ENCODE measurements at places on chromosomes 13 and 19. TPM values are rescaled to one million over a fixed set of nuclear protein-coding genes. Genes with fewer than 3 reads are reported as not detected.

Gene ATP1A3
- 3.2 TPM for total RNA-seq

Gene ZIK1
- 6.9 TPM for total RNA-seq

Gene CEACAM8
- total RNA-seq = not detected

Gene ZNF135
- 1.4 TPM for total RNA-seq

Gene ZNF763
- 2.9 TPM for total RNA-seq

Gene CPB2
- not detected for total RNA-seq

- no peak for DNase-seq
Observed at GRCh38 chr13:48962281-48962680, 13.4 kb upstream of the FNDC3A start.

DNA sequence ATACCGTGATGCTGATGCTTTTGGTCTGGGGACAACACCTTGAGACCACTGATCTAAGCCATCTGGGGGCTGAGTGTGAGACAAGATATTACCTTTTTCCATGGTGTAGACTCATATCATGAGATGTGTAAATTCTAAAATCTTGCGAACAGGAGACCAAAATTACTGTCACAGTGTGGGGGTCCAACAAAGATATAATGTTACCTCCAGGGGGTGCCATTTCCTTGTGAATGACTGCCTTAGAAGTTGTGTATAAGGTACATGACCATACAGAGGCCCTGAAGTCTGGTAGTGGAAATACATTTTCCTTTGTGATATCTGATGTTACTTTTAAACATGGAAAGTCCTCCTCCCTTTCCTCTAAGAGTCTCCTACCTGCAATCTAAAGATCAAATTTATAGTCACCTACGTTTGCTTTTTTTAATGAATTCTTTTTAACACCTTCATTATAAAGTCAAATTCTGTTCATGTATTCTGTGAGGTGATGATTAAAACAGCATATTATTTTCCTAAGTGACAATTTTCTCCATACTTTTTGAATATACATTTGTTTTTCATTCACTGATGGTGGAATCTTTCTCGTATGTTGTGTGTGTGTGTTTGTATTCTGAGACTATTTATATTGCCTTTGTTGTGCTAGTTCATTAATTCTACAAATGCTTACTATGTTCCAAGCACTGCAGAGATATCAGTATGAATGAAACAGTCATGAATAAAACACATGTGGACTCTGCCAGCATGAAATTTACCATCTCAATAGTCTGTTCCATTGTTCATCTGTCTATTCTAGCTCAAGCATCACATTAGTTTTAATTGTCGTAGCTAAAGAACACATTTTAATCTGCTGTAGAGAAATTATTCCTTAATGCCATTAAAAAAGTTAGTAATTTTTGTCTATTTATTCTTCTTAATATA, 113.7 kb downstream of the RFC3 start:
- DNase-seq = no peak

DNA sequence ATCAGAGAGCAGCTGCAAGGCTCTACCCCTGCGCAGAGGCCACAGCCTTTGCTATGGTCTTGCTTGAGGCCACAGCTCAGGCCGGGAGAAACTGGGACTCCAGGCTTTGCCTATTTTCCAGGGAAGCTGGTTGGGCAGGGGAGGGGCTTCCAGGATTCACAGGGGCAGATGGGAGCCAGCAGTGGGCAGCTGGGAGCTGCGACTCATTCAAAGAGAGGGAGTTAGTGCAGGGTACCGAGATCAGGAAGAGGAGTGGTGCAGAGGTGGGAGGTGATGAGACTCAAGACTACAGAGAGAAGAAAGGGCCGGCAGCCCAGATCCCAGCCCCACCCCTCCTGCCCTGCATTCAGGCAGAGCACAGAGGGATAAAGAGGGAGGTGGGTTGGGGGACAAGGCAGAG, 12.1 kb downstream of the ADGRE5 start:
- no peak for DNase-seq

- no peak for DNase-seq
Observed at GRCh38 chr13:20699715-20700114, 3.8 kb upstream of the IL17D start.

GRCh38 chr19:32649751-32650150, 25.2 kb downstream of the ANKRD27 start:
- no peak for DNase-seq

GRCh38 chr13:46726347-46726746, 70.6 kb downstream of the ESD start:
- no peak for DNase-seq

DNA sequence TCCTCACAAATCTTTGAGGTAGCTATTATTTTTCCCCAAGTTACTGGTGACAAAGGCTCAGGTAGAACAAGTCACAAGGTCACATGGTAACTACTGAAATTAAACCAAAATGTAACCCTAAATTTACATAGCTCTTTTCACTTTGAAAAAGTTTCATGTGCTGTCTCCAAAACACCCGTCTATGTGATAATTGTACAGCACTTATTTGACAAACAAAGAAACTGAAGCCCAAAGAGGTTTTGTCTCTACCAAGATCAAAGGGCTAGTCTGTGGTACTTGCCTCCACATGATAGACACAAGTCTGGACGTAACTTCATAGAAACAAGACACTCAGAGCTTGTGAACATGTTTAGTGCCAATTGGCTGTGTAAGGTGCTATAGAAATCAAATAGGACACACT, 108.3 kb downstream of the SACS start:
- DNase-seq = no peak

- DNase-seq = no peak
Observed at GRCh38 chr19:16936901-16937300, 48.1 kb downstream of the F2RL3 start.

DNA sequence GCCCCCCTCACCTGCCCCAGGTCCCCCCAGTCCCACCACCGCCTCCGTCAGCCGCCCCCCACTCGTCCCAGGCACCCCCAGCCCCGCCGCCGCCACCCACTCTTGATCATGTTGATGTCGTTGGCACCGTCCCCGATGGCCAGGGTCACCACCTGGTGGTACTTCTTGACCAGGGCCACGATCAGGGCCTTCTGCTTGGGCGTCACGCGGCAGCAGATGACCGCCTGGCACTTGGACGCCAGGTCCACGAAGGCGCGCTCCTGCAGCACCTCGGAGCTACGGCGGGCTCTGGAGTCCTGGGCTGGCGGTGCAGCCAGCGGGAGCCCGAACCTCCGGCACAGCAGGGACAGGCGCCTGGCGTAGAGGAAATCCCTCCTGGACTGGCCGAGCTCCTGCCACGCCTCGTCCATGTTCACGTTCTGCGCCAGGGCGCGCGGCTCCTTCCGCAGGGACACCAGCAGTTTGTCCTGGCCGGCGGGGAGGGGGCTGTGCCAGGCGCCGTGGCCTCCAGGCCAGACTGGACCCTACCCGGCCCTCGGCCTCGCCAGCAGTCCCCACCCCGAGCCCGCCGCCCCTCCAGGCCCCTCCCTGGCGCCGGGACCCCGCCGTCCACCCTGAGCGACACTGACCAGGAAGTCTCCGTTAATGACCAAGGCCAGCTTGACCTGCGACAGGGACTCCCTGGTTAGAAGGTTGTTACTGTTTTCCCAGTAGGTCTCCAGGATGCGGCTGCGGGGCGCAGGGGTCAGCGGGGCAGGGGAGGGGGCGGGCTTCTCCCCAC, 22.6 kb downstream of the ATP8B3 start:
- no peak for DNase-seq

DNA sequence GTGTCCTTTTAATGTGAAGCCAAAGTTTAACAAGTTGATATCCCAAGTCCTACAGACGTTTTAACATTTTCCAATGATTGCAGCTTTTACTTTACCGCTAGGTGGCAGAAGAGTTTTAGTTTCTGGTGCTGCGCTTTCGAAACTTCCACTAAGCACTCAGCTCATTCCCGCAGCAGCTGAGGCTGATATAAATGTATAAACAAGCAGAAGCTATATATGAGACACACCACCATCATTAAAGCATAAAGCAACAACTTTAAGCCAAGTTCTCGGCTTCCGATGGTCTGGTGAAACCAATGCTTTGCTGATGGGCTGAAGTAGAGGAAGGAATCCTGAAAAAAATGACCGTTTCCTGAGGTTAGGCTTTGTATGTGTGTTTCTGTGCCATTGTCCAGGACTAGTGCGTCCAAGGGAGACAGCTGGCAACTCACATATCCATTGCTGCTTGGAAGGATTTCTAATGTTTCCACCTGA, 753.9 kb downstream of the OLFM4 start:
- DNase-seq = no peak

GRCh38 chr13:43238341-43239083, 215.1 kb downstream of the DNAJC15 start:
- DNase-seq = no peak

GRCh38 chr19:45172611-45173208, 5.3 kb downstream of the TRAPPC6A start:
- no peak for DNase-seq

- DNase-seq = no peak
Observed at GRCh38 chr19:48186015-48186414, 15.5 kb downstream of the ZSWIM9 start.

- no peak for DNase-seq
Observed at GRCh38 chr13:98575904-98576199, 1.1 kb downstream of the STK24 start.

DNA sequence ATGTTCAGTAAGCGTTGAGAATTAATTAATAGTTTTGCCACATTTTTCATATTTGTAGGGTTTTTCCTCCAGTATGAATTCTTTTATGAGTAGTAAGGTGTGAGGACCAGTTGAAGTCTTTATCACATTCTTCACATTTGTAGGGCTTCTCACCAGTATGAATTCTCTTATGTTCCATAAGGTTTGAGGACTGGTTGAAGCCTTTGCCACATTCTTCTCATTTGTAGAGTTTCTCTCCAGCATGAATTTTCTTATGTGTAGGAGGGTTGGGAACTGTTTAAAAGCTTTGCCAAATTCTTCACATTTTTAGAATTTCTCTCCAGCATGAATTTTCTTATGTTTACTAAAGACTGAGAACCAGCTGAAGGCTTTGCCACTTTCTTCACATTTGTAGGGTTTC, 40.3 kb downstream of the ZNF208 start:
- DNase-seq = no peak

DNA sequence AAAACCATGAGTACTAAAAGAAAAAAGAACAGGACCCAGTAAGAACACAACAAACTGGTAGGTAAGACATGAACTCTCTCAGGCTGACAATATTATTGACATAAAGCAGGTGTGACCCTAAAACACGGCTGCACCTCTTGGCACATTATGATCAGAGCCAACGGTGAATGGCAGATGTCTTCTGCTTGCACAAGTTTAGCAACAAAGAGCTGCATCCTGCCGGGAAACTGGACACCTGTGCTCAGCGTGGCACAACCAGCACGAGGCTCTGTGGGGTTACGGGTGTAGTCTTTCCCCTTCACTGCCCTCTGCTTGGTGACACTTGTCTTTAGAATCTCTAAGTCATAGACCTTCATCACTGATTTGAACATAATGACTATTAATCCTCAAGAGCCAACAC, 97.9 kb downstream of the DOCK9 start:
- DNase-seq = no peak

DNA sequence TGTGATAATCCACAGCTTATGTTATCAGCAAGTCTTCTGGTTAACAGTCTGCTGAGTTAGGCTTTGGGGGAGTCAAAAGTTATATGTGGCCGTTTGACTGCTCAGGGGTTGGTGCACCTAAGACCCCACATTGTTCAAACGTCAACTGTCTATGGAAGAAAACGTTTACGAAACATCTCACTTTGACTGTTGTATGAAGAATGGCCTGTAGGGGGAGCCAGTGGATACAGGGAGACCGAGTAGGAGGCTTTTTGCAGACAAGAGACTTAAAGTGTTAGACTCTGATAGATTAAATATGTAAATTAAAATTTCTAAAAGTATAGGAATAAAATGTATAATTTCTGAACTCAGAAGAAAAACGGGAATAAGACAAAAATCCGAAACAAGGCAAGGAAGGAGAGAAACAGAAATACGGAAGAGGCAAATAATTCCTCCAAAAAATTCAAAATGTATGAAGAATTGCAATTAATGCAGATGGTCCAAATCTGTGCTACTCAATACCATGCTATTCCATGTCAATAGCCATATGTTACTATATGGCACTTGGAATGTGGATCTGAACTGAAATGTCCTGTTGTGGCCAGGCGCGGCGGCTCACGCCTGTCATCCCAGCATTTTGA, 37.8 kb downstream of the TNFSF14 start:
- DNase-seq = peak; percentile 39

Measured in CD4-positive, alpha-beta T cell (primary cell).